ENCODE measurements at places on chromosomes 7 and 10.

GRCh38 chr7:155897758-155898386, 85.6 kb upstream of the SHH start:
- DNase-seq, result no peak

GRCh38 chr10:23375366-23375765, 30.8 kb upstream of the C10orf67 start:
- DNase-seq, result no peak

DNA sequence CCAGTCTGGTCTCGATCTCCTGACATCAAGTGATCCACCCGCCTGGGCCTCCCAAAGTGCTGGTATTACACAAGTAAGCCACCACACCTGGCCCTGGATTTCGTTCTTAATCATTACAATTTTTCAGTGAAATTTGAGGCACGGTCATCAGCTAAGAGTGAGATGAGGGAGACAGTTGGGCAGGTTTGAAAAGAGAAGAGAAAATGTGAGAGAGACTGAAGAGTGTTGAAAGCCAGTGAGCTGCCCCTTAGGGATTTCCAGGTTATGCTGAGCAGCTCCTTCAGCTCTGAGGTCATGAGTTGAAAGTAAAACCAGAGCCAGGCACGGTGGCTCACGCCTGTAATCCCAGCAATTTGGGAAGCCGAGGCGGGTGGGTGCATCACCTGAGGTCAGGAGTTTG, 5.9 kb upstream of the UPF2 start:
- no peak for DNase-seq

DNA sequence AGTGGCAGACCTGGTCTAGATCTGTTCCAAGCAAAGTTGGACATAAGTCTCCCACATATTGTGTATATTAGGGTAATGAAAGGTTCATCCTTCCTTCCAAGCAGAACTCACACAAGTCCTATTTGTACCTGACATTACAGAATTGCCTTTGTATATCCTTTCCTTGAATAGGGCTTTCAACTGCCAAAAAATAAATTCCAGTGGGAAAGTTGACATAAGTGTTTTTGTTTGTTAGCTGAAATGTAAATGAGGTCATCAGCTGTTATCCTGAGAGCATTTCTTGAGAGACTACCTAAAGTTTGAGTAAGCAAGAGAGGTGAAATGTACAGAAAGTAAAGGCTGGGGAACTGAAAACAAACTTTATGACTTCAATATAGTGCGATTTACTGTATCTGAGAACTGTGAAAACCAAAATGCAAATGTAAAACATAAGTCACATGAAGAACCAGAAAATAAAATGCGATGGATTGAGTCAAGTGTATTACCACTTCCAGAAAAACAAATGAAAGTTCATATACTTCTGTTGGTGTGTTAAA, 527.3 kb upstream of the SEMA3D start:
- no peak for DNase-seq

DNA sequence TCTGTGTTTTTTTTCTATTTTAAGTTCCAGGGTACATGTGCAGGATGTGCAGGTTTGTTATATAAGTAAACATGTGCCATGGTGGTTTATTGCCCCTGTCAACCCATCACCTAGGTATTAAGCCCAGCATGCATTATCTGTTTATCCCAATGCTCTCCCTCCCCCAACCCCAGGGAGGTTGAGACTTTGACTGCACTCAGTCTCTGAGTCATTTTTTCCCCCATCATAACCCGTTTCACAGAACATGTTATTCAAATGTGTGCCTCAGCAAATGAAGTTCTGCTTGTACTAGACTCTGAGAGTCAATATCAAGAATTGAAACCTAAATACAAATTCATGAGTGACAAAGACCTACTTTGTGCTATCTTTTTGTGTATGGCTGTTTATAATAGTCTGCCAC, 70.0 kb upstream of the CYP26C1 start:
- no peak for DNase-seq

DNA sequence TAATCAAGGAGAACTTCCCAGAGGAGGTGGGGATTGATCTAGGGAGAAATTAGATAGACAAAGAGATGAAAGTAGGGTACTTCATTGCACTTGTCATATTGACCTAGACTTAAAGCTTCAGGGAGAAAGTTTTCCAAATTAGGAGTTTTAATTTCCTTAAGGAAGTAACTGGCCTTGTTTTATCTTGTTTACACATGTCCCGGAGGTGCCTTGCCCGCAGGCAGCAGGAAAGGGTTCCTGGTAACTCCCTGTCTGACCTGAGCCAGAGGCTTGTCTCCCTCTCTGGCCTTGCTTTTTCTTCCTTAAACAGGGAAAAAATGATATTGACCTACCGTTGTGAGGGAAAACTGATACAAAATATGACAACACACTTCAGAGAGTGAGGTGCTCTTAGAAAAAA, 181.6 kb downstream of the EVX1 start:
- no peak for DNase-seq

GRCh38 chr7:138162236-138162635, 86.0 kb downstream of the AKR1D1 start:
- DNase-seq, result no peak

DNA sequence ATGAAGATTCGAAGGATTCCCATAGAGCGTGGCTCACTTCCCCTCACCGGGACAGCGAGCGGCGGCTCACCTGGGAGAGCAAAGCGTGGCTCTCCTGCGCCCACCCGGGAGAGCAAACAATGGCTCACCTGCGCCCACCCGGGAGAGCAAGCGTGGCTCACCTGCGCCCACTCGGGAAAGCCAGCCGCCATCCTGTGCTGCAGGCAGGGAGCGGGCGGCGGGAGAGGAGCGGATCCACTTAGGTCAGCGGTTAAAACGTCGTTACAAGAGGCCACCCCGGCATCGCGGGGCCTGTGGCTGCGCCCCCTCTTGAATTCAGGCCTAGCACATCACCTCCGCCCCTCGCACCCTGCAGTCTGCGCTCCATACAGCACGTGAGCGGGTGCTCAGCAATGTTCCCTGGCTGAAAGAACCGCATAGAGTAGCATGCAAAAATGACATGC, 461 bp upstream of the FIGNL1 start:
- DNase-seq, result no peak

- DNase-seq, result no peak
These were observed 158.9 kb upstream of the ASAH2 start for GRCh38 chr10:50410066-50410811.

DNA sequence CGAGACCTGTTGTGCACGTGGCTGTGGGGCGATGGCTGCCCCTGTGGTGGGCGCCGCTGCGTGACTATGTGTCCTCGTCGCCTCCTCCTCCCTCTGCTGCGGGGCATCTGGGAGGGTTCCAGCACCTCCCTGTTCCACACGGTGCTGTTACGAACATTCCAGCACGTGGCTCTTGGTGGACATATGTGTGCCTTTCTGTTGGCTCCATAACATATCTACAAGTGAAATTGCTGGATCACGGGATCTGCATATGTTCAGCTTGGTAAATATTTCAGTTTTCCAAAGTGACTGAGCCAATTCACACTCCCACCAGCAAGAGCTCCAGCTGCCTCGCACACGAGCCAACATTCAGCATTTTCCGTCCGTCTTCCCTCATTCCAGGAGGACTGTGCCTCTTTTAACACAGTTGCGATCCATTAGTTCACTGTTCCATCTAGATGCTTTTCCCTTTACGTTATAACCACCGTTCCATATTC, 25.1 kb downstream of the SNX8 start:
- no peak for DNase-seq

DNA sequence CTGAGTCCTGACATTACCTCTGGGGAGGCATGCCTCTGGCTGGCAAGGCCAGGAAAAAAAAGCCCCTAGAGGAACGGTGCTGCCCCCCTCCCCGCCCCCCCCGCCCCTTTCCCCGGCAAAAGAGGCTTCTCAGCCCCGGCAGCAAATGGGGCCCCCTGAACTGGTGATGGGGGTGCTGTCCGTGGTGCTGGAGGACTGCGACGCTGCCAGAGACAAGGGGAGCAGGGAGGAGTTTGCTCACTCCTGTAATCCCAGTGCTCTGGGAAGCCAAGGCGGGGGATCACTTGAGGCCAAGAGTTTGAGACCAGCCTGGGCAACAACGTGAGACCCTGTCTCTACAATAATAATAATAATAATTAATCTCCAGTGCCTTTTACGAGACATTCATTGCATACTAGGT, 23.7 kb downstream of the SRRM3 start:
- DNase-seq, result no peak

GRCh38 chr7:143458263-143458662, 15.0 kb downstream of the TAS2R60 start:
- DNase-seq, result no peak

DNA sequence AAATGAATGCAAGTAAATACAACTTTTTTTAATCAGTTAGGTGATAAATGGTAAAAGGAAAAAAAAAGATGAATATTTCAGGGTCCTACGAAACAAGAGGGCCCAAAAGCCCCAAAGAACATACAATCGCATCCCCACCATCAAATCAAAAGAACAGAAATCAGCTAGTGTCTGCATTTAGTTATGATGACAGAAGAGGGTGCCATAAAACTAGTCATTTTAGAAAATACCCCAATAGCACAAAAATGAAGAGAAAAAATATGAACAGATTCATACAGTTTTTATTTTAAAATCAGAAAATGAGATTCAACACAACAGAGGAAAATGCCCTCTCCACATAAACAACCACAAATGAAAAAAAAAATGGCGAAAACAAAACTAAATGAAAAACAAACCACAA, 905.5 kb downstream of the REEP3 start:
- DNase-seq, result no peak

- DNase-seq, result no peak
These were observed 120.6 kb downstream of the SLIT1 start for GRCh38 chr10:97065128-97065527.

DNA sequence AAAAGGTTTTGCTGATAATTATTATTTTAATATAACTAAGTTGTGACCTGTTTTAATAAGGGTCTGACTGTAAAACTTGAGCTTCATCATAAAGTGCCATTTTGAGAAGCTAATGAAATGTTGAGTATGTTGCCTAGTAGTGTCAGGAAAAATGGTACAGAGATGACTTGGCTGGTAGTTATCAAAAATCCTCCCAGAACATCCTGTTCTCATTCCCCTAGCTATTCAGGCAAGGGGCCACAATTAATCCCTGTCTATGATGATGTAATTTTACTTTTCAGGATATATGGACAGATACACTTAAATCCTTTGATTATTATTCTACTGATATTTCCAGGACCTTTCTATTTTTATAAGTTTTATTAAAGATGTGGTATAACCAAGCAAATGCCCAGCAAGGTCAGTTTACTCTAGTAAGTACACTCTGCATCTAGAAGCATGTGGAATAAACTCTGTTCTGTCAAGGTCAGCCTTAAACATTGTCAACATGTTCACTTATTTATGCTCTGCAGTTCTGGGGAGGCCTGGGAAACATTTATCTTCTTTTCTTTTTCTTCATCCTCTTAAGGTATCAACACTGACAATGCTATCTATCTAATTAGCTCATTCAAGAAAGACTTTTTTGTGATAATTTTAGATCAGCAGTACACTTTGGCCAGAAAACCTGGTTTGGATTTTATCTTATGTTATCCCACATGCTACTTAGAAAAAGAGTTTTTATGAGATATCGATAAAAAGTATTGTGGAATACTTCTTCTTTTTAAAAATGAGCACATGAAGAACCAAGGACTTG, 32.1 kb downstream of the BTRC start:
- no peak for DNase-seq

DNA sequence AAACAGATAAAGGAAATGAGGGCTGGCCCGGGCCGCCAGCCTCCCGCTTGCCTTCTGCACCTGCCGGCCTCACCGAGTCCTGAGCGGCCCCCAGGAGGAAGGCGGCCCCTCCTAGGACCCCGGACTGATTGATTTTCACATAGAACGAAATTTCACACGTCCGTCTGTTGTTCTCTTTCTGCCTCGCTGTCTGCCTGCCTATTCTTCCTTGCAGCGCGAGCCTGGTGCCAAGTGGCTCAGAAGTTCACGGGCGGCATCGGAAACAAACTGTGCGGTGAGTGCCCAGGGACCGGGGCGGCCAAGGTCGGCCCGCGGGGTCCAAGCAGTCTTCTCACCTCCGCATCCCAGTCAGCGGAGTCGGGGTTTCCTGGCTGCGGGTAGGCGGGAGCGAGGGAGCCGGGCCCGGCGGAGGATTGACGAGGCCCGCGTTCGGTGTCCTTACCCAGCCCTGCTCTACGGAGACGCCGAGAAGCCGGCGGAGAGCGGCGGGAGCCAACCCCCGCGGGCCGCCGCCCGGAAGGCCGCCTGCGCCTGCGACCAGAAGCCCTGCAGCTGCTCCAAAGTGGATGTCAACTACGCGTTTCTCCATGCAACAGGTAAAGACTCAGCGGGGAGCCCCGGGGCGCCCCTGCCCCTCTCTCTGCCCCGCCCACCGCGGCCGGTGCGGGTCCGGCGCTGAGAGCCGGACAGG, 967 bp downstream of the GAD2 start:
- no peak for DNase-seq

DNA sequence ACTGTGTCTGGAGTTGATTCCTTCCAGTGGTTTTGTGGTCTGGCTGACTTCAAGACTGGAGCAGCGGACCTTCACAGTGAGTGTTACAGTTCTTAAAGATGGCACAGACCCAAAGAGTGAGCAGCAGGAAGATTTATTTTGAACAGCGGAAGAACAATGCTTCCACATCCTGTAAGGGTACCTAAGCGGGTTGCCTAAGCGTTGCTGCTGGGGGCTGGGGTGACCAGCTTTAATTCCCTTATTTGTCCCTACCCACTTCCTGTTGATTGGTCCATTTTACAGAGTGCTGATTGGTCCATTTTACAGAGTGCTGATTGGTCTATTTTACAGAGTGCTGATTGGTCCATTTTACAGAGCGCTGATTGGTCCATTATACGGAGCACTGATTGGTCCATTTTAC, 13.2 kb downstream of the AKR1B15 start:
- no peak for DNase-seq

GRCh38 chr10:116262678-116263077, 10.3 kb downstream of the GFRA1 start:
- DNase-seq, result no peak

DNA sequence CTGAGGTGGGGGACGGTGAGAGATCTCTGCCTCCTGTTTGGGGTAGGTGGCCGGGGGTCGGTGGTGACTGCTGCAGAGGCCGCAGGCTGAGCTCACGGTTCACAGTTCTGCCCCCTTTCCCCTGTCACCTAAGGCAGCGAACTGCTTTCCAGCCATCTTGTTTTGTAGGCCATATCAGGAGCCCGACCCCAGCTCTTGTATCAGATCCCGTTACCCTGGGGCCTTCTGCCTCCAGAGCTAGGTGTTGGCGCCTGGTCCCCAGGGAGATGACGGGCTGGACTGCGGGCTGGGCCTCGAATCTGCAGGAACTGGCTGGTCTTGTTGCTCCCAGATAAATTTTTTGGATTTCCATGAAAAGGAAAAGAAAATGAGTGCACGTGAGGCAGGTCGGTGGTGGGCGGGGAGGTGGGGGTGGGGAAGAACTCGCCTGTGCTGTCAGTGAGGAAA, 183.0 kb downstream of the DNAJB6 start:
- no peak for DNase-seq

DNA sequence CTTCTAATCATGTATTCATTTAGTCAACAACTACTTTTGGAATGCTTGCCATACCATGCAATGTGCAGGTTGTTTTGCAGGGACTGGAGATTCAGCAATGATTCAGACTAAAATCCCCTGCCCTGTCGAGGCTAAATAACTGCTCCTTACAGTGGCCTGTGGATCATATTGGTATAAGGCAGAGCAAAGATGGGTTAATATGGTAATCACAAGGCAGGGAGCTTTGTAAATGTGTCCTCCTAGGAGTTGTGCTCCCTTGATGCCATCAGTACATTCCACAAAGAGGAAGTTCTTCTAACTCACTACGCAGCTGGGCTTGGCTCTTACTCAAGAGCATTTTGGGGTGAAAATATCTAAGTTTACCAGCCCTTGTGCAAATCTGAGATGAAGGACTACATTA, 614 bp upstream of the IFIT2 start:
- DNase-seq, result no peak
